Suprapubic skin (tissue), 4 donors: ENCODE measurements at places on chromosomes 11 and 22. TPM values are rescaled to one million over a fixed set of nuclear protein-coding genes. Genes with fewer than 3 reads are reported as not detected.
A peak's percentile ranks its signal among the peaks of the same experiment; 100 is the strongest.

DNA sequence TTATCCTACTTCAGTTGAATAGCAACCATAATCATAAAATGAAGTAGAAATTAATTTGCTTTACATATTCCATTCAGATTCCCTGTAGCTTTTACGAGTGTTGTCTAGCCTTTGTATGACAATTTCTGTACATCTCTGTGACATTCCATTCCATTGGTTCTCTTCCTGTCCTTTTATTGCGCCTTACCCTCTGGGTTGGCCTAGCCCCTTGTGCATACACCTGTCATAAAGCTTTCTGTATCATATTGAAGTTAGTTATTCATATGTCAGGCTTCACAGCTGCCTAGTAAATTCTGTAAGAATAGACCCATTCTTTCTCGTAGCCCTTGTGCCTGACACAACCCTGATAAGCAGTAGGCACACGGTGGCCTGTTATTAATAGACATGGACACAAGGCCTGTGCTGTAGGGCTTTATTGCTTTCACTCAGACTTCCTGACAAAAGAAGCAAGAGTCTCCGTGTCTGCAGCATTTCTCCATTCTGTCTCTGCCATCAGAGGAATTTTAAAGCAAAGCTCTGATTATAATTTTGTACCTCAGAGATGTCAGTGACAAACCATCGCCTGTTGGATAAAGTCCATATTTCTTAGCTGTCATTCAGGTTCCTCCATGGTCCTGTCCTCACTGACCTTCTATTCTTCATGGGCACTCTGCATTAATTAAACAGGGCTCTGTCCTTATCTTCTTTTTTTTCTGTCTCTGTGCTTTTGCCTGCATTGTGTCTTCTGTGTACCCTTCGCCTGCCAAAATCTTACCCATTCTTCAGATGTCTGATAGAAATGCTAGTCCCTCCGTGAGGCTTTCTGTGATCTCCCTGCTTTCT lies 49.4 kb downstream of the BID start:
- H3K36me3 ChIP-seq: peaks cover 41% of the 10 kb centered on the region
- no peaks in the 10 kb centered on the region for H3K4me1 ChIP-seq
- H3K4me3 ChIP-seq: no peak overlapping the region
- no peaks in the 10 kb centered on the region for H3K27me3 ChIP-seq
- no peak for DNase-seq

DNA sequence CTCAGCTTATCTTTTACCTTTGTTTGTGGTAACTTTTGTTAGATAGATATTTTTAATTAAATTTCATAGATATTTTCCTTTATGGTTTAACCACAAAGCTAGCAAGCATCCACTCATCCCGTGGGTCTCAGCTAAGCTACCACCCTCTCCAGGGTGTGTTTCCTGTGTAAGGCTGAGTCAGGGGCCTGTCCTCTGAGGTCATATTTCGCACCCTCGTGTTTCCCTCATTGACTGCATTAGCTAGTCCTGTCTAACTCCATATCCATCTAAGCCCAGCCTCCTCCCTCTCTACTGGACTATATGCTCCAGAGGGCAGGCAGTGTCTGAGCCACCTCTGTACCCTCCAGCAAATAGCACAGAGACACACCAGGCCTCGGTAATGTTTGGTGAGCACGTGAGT lies 16.7 kb downstream of the XRRA1 start:
- H3K27me3 ChIP-seq: no peaks in the 10 kb centered on the region
- no peak overlapping the region for H3K27ac ChIP-seq
- no peak overlapping the region for H3K4me3 ChIP-seq
- no peaks in the 10 kb centered on the region for H3K4me1 ChIP-seq
- H3K36me3 ChIP-seq: peaks cover 56% of the 10 kb centered on the region
- no peak for DNase-seq

DNA sequence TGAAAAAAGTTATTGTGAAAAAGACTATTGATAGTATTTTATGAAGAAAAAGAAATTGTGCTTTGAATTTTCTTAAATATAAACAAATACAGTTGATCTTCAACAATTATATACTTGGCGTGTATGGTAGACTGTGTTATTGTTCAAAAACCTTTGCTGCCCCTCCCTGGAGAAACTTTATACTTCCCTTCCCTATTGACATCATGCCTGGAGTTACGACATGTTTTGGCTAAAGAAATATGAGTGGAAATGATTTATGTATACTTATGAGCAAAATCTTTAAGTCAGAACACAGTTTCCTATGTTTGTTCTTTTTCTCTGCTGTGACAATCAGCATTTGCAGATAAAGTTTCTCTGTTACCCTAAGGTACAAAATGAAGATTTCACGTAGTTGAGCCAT lies 243.8 kb downstream of the TMEM135 start:
- H3K4me3 ChIP-seq: no peak overlapping the region
- H3K36me3 ChIP-seq: no peaks in the 10 kb centered on the region
- H3K4me1 ChIP-seq: peaks cover 10% of the 10 kb centered on the region
- H3K27me3 ChIP-seq: no peaks in the 10 kb centered on the region
- DNase-seq: no peak

DNA sequence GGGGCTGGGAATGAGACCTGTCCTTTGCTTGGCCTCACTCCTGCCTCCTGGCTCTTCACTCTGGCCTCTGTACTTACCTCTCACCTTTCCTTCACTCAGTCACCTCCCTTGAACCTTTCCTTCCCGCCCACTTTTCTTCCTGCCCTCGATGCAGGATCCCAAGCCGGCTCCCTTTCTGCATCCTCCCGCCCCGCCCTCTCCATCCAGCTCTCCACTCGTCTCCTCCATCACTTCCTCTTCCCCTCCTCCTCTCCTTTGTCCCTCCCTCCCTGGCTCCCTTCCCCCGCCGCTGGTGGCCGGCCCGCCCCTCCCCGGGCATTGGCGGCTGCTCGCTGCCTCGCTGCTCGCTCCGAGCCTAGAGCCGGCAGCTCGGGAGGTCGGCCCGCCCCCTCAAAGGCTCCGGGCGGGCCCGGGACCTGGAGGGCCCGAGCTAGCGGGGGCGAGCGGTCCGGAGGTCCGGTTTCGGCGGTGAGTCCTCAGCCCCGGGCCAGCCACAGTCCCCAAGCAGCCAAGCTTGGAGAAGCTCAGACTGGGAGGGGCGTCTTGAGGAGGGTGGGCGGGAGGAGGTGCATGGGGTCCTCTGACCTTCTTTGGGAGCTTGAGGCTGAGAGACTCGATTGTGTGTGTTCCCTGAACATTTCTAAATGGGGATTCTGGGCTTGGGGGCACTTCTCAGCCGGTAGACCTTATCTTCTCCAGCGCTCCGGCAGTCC lies 13.8 kb downstream of the PHLDB1 start:
- H3K36me3 ChIP-seq: peaks cover 11% of the 10 kb centered on the region
- H3K27me3 ChIP-seq: no peaks in the 10 kb centered on the region
- H3K27ac ChIP-seq: peak overlapping the region; percentile 84
- H3K4me1 ChIP-seq: peaks cover 87% of the 10 kb centered on the region
- DNase-seq: peak; percentile 92

DNA sequence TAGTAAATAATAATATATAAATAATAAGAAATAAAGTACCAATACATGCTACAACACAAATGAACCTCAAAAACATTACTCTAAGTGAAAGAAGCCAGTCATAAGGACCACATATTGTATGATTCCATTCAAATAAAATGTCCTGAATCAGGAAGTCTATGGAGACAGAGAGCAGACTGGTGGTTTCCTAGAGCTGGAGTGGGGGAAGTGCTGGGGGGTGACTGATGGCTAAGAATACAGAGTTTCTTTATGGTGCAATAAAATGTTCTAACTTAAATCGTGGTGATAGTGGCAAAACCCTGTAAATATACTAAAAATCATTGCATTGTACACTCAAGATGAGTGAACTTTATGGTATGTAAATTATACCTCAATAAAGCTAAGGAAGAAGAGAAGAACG lies 376.5 kb downstream of the BUD13 start:
- no peak overlapping the region for H3K4me3 ChIP-seq
- no peak for DNase-seq
- H3K4me1 ChIP-seq: no peaks in the 10 kb centered on the region
- H3K27me3 ChIP-seq: peaks cover 3% of the 10 kb centered on the region

GRCh38 chr11:70482529-70482917 lies 84.2 kb downstream of the CTTN start:
- DNase-seq: no peak
- H3K36me3 ChIP-seq: no peaks in the 10 kb centered on the region
- no peak overlapping the region for H3K4me3 ChIP-seq
- no peaks in the 10 kb centered on the region for H3K4me1 ChIP-seq

GRCh38 chr11:114090225-114090910 lies 30.9 kb downstream of the ZBTB16 start:
- DNase-seq: no peak
- H3K4me1 ChIP-seq: peaks cover 65% of the 10 kb centered on the region
- H3K27me3 ChIP-seq: no peaks in the 10 kb centered on the region
- H3K36me3 ChIP-seq: peaks cover 43% of the 10 kb centered on the region
- H3K4me3 ChIP-seq: no peak overlapping the region

GRCh38 chr11:70671083-70671482 lies 272.8 kb downstream of the CTTN start:
- no peaks in the 10 kb centered on the region for H3K36me3 ChIP-seq
- no peaks in the 10 kb centered on the region for H3K4me1 ChIP-seq
- H3K4me3 ChIP-seq: no peak overlapping the region
- H3K27me3 ChIP-seq: peaks cover 41% of the 10 kb centered on the region
- DNase-seq: no peak

- no peak overlapping the region for H3K27ac ChIP-seq
- H3K27me3 ChIP-seq: no peaks in the 10 kb centered on the region
- DNase-seq: no peak
- peaks cover 49% of the 10 kb centered on the region for H3K4me1 ChIP-seq
- H3K36me3 ChIP-seq: no peaks in the 10 kb centered on the region
Measured at GRCh38 chr22:24954114-24954463, 1.6 kb downstream of the KIAA1671 start.

DNA sequence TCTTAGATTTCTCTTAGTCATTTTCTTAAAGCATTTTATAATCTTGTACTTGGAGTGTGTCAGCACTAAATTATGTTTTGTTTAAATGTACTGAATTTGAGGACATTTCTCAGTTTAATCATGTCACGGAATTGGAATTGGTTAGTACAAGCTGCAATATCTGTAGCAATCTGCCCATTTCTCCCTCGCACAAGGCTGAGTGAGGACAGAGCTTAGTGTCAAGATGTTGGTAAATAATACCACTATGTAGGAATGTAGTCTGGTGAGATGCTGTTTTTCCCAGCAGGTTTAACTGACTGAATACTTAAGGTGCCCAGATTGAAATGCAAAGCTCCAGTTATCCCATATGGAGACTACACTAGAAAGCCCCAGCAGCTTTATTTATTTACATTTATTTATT lies 30.6 kb downstream of the SREBF2 start:
- no peaks in the 10 kb centered on the region for H3K27me3 ChIP-seq
- peaks cover 18% of the 10 kb centered on the region for H3K4me1 ChIP-seq
- H3K4me3 ChIP-seq: no peak overlapping the region

DNA sequence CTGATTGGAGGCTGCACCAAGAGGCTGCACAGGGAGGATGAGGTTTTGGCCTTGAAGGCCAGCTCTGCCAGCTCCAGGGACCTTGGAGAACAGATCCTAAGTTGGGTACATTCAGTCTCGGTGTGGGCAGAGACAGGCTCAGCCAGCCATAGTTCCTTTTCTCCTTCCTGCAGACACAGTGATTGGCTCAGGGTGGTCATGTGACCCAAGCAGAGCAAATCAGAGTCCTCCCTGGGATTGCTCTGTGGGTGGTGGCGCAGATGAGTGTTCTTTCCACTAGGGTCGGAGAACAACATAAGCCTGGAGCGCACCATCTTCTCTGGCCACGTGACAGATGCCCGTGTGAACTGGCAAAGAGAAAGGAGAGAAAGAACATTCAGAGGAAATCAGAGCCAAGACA lies 47.1 kb upstream of the CCND1 start:
- no peak overlapping the region for H3K4me3 ChIP-seq
- H3K27me3 ChIP-seq: no peaks in the 10 kb centered on the region
- no peak for DNase-seq
- no peaks in the 10 kb centered on the region for H3K4me1 ChIP-seq
- no peak overlapping the region for H3K27ac ChIP-seq

DNA sequence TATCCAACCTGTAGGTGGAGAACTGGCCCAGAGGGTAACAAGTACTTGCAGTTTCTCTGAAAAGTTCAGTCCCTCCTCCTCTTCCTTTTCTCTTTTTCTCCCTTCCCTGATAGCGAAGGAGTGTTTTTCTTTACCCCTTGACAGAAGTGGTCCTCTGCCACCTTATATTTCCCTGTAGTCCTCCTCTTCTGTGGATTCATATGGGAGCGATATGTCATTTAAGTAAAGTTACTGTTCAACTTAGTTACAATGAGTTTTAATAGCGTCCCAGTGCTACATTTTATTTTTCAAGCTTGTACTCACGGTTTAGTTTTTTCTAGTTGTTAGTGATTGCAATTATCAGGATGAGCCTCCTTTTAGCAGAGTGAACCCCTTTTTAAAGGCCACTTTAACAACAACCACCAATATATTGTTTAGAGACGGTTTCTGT lies 1.4 kb downstream of the PCF11 start:
- DNase-seq: no peak
- no peaks in the 10 kb centered on the region for H3K36me3 ChIP-seq
- peak overlapping the region; percentile 100 for H3K27ac ChIP-seq

- H3K36me3 ChIP-seq: no peaks in the 10 kb centered on the region
- DNase-seq: no peak
- no peak overlapping the region for H3K4me3 ChIP-seq
Measured at GRCh38 chr11:47394050-47394321, 14.4 kb upstream of the SLC39A13 start.

ROM1 gene
- total RNA-seq: 1.9 TPM

OR10A2 gene
- total RNA-seq: not detected

TMEM184B gene
- 42.9 TPM for total RNA-seq

MAP6 gene
- 5.6 TPM for total RNA-seq

LDHAL6A gene
- total RNA-seq: not detected

C1QTNF5 gene
- total RNA-seq: 5.7 TPM
